ENCODE measurements at places on chromosomes 4 and X. TPM values are rescaled to one million over a fixed set of nuclear protein-coding genes. Genes with fewer than 3 reads are reported as not detected.
A peak's percentile ranks its signal among the peaks of the same experiment; 100 is the strongest.

DNA sequence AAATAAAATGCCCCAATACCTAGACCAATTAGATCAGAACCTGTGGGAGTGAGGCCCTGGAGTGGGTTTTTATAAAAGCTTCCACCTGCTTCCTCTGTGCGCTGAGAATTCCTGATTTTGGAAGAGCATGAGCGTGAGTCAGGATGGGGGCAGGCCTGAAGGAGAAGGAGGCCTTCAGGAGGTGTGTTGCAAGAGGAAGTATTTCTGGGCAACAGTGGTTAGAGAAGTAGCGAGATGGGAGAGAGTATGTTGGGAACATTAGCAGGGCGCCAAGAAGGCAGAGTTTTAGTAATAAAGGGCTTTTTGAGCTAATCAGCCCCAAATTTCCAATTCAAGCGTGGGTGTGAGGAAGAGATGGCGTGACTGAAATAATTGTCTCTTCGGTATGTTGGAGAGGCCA, 349.8 kb downstream of the UNC5C start:
- no peak for DNase-seq

GRCh38 chr4:25817059-25817681, 45.6 kb downstream of the SEL1L3 start:
- DNase-seq = no peak

DNA sequence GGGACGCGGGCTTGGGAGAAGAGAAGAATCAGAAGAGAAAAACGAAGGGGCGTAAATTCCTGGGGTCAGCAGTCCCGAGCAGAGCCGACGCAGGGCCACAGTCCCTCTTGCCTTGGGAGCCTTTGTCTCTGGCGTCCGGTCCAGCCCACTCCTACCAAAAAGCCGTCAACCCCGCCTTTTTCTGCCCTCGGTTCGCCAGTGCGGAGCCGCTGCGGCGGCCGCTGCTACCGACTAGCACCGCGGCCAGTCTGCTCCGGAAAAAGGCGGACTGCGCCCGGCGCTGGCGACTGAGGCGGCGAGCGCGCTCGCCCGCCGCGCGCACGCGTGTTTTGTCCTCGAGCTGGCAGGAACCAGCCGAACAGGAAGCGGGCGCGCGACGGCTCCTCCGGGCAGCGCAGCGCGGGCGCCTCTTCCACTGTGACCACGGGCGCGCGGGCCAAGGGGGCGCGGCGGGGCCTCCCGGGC, 502 bp downstream of the HNRNPDL start:
- no peak for DNase-seq

- no peak for DNase-seq
Observed at GRCh38 chrX:70280573-70280972, 1.4 kb upstream of the RAB41 start.

- DNase-seq = peak; percentile 90
Observed at GRCh38 chr4:37628977-37629609, 57.1 kb downstream of the RELL1 start.

- no peak for DNase-seq
Observed at GRCh38 chr4:57280481-57280880, 170.3 kb upstream of the IGFBP7 start.

GRCh38 chr4:144507311-144508101, 138.4 kb upstream of the HHIP start:
- DNase-seq = no peak

GRCh38 chr4:6182376-6183280, 17.7 kb downstream of the JAKMIP1 start:
- DNase-seq = no peak

- no peak for DNase-seq
Observed at GRCh38 chr4:188214861-188215260, 75.6 kb downstream of the TRIML1 start.

DNA sequence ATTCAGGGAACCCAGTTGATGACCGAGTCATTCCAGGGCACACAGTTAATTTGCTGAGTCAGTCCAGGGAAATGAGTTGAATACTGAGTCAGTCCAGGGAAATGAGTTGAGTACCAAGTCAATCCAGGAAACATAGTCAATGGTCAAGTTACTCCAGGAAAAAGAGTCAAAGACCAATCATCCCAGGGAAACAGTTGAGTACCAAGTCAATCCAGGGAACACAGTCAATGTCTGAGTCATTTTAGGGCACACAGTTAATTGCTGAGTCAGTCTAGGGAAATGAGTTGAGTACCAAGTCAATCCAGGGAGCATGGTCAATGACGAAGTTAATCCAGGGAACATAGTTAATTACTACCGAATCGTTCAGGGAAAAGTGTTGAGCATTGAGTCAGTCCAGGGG, 754.4 kb downstream of the NLGN4X start:
- DNase-seq = no peak

DNA sequence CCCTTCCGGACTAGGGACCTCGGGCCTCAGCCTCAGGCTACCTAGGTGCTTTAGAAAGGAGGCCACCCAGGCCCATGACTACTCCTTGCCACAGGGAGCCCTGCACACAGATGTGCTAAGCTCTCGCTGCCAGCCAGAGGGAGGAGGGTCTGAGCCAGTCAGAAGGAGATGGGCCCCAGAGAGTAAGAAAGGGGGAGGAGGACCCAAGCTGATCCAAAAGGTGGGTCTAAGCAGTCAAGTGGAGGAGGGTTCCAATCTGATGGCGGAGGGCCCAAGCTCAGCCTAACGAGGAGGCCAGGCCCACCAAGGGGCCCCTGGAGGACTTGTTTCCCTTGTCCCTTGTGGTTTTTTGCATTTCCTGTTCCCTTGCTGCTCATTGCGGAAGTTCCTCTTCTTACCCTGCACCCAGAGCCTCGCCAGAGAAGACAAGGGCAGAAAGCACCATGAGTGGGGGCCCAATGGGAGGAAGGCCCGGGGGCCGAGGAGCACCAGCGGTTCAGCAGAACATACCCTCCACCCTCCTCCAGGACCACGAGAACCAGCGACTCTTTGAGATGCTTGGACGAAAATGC, at the start of gene WAS:
Gene WAS, plus strand, starts transcription at position 389 of the 572 bp plus-strand sequence. Its CDS starts 55 bp downstream, at position 444.
- no peak for DNase-seq

GRCh38 chr4:124640022-124640730, 72.4 kb downstream of the ANKRD50 start:
- peak; percentile 30 for DNase-seq

DNA sequence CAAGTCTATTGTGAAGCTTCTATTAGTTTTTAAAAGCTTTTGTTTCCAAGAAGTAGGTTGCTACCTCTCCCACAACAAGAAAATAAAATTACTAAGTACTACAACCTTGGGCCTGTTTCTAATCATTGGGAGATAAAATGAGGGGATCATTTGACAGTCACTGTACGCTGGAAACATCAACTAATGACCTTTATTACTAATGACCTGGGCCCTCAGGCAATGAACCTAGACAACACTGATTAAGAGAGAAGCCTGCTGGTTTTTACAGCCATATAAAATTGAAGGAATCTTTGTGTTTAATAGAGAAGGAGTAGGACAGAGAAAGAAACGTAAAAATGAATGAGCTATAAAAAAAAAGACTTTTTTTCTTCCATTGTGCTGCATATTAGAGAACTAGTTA, 1000.9 kb downstream of the STPG2 start:
- no peak for DNase-seq

DNA sequence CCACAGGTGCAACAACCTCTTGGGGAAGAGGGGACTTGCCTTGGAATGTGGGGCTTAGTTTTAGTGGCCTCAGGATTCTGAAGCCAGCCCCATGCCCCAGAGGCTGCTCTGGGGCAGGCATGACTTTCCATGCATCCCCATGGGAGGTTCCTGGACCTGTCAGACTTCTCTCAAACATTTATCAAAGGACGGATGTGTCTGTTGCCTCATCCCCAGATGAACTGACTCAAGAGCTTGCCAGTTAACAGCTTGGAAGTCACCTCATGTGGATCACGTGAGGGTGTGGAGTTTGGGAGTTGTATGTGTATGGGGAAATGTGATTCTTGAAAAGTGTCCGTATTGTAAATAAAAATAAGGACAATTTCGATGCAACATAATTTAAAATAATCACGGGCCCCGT, 341.5 kb downstream of the ARHGAP10 start:
- no peak for DNase-seq

- DNase-seq = no peak
Observed at GRCh38 chr4:182018691-182019090, 224.5 kb upstream of the TENM3 start.

DNA sequence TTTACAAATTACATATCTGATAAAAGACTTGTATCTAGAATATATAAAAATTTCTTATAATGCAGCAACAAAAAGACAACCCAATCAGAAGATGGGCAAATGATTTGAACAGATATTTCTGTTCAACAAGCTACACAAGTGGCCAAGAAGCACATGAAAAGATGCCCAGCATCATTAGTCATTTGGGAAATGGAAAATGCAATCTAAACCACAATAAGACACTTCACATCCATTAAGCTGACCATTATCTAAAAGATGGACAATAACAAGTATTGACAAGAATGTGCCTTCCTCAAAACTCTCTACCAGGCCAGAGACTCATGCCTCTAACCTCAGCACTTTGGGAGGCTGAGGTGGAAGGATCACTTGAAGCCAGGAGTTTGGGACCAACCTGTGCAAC, 53.9 kb downstream of the SPINK2 start:
- DNase-seq = no peak

GRCh38 chrX:46268412-46268811, 276.8 kb downstream of the ZNF674 start:
- DNase-seq = no peak

- no peak for DNase-seq
Observed at GRCh38 chr4:153988492-153989363, 199.8 kb upstream of the SFRP2 start.

DNA sequence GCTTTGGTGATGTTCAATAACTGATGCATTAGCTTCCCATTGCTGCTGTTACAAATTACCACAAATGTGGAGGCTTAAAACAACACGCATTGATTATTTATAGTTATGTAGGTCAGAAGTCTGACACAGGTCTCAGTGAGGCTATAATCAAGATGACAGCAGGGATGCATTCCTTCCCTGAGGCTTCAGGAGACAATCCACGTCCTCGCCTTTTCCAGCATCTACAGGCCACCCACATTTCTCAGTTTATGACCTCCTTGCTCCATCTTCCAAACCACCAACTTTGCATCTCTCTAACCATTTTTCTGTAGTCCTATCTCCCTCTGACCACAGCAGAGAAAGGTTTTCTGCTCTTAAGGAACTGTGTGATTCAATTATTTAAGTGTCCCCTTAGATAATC, 92.5 kb downstream of the GASK1B start:
- DNase-seq = peak; percentile 55

DNA sequence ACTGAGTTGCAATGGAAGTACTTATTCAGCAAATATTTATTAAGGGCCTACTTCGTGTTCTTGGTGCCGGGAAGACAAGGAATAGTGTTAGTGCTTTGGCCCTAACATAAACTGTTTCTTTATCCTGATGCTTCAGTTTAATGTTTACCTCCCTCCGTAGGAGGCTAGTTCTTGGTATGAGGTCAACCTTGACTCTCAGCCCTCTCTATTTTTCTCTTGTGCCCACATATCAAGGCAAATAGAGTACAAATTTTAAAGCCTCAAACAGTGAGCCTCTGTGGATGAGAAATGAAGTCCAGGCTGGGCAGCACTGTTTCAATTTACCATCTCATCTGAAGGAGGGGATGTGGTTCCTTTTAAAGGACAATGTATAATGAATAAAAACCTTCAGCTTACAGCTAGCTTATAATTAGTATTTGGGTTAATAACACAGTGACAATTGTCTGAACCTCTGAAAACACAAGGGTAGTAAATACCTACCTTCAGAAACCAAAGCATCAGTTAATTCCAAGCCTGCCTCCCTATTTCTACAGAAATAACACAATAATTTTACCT, 68.5 kb downstream of the SH3RF1 start:
- DNase-seq = no peak

DNA sequence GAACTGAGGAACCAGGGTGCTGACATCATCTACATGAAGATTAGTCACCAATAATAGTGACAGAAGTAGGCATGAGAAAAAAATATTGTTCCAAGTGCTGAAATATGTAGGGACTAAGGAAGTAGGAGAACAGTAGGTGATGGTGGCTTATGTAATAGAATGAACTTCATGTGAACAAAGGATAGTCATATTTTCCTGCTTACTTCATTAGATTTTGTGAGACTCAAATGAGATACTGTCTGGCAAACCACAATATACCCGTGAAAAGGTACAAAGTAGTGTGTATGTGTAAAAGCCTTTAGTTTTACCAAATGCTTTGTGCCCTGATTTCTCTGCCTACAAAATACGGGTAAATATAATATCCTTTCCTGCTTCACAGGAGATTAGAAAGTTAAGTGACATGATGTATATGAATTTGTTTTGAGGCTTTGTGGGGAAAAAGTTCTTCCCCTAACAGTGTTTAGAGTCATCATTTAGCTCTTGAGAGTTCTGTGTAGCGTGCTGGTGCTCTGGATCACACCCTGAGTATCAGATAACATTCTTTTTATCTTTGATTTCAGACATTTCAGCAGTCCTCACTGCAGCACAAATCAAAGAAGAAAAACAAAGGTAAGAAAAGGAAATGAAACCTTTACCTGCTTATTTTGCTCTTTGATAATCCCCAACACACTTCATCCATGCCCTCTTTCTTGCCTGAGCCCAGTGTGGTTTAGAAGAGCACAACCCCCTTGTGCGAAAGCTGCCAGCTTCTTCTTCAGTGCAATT, 67.9 kb downstream of the KLHL34 start:
- no peak for DNase-seq

GRCh38 chr4:113476800-113477199, 284.7 kb downstream of the CAMK2D start:
- DNase-seq = no peak

- peak; percentile 68 for DNase-seq
Observed at GRCh38 chr4:151165205-151166000, 66.0 kb downstream of the RPS3A start.

DNA sequence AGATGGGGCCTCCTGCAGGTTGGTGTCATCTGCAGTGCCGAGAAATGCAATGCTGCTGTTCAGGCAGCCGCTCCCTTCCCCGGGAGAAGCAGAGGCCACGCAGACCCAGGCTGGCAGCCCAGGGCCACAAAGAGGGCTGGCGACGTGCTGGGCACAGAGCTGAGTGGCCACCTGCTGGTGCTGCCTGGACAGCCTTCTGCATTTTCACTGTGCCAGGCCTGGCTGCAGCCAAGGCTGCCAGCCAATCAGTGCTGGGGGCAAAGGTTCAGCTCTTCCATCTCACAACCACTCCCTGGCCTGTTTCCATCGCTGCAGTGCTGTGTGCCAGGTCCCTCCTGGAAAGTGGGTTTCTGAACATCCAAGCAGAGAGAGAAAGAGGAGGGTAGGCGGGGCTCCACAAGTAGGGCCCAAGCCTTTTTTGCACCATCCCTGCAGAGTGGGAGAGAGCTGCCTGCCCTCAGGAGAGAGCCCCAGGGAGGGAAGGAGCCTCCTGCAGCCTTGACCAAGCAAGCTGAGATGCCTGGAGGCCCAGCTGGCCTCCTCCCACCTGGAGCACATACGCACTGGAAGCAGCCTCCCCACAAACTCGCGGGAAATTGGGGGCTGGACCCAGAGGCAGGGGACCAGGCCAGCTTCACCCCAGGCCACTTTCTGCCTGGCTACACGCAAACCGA, 20.1 kb downstream of the ADRA2C start:
- no peak for DNase-seq

The STARD8 gene
- total RNA-seq = 0.97 TPM

The HTR2C gene
- total RNA-seq = under 0.01 TPM

The NAT8L gene
- under 0.01 TPM for total RNA-seq

The CACNA1F gene
- total RNA-seq = not detected

The FRG2 gene
- not detected for total RNA-seq

The PDK3 gene
- total RNA-seq = 4.5 TPM

The GPR143 gene
- total RNA-seq = 0.43 TPM

The NWD2 gene
- not detected for total RNA-seq

The CSAG3 gene
- total RNA-seq = not detected

The USP26 gene
- not detected for total RNA-seq

Measured in fibroblast of villous mesenchyme (primary cell).